ENCODE measurements at places on chromosomes 13 and 19.

DNA sequence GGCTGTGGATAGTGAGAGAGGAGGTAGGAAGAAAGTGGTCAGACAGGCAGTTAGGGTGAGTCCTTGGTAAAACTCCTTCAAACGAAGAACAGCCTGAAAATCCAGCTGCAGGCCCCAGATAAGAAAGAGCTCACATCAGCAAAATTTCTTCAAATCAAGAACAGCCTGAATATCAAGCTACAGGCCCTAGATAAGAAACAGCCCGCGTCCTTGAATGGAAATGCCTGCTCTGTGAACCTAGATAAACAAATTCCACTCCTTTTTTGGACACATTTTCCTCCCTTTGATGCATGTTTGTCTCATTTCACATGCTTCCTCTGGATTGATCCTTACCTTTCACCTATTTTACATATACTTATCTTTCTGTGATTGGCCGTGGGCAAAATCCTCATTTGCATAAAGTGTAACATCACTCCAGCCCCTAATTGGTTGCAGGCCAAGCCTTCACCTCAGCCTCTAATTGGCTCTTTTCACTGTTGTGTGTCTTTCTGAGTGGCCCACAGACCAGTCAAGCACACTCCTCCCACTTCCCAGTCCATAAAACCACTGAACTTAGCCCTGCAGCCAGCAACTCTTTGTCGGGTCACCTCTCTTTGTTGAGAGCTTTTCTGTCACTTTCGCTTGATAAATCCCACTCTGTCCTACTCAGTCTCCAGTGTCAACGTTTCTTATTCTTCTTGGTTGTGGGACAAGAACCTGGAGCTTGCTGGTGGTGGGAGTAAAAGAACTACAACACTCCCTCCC lies 6.0 kb upstream of the SULT2A1 start:
- no peak for DNase-seq

DNA sequence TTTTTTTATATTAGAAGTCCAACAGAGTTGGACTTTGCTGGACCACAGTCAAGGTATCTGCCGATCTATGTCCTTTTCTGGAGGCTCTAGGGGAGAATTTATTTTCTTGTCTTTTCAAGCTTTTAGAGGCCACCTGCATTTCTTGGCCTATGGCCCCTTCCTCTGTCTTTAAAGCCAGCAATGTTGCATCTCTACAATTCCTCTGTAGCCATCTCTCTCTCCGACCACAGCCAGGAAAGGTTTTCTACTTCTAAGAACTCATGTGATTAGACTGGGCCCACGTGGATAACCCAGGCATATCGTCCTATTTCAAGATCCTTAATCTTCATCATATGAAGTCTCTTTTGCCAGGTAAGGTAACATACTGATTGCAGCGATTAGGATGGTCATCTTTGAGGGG lies 43.5 kb upstream of the RGCC start:
- no peak for DNase-seq

DNA sequence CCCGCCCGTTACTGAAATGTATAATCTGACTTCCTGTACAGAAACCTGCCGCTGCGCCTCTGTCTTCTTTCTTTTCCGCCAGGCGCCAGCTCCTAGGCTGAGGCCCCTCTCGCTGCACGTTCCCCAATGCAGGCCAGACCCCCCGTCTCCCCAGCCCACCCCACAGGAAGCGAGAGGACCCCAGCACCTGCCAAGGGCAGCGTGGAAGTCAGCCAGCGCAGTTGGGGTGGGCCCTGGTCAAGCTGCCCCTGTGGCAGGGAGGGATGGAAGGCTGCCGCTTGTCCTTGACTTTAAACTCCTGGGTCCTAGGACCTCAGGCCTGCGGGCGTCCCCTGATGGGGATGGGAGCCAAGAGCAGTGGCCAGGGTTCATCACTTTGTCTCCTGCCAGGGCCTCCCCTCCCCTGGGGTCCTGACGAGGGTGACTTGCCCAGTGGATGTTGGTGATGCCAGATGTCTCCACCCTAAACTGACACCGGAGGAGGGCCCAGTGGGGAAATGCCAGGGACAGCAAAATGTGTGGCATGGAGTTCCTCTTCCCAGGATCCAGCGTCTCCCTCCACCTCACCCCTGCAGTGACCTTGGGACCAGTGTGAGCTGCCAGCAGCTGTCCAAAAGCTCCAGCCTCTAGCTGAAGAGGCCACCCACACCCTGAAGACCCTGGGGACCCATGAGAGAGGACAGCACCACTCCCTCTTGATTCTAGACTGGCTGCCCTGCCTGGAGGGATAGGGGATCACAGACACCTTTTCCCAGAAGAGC lies 8.5 kb upstream of the MARCHF2 start:
- no peak for DNase-seq

DNA sequence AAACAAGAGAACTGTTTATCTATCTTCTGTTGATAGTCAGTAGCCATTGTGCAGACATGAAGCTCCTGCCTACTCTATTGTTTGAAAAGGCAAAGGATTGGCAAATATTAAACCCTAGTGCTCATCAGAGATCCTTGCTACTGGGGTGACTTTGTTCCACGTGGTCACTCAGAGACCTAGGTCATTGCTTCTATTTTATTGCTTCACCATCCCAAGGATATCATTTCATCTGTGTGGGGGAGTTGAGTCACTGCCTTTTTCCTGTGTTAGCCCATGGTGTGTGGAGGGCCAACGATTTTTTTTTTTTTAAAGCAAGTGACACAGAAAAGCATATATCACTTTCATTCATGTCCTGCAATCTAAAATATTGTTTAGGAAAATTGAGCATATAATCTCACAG lies 254.1 kb upstream of the RXFP2 start:
- no peak for DNase-seq

DNA sequence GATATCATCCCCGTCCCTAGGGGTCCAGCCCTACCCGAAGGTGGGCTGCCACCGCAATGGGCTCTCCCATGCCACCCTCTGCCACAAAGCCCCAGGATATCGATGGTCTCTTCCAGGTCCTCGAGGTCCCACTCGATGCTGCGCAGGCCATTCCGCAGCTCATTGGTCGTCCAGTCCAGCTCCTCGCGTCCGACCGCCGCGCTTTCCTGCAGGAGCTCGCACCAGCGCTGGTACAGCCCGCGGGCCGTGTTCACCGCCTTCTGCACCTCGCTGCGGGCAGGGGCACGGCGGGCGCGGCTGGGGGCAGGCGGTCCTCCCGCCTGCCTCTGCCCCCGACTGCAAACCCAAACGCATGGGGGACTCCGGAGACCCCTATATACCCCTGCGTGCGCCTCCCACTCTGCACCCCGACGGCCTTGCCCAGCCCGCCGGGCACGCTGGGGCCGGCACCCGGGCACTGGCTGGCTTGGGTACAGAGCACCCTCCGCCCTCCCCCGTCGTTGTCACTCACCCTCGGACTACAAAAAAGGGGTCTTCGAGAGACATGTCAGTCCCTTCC lies 468 bp downstream of the STX10 start:
- DNase-seq = no peak

DNA sequence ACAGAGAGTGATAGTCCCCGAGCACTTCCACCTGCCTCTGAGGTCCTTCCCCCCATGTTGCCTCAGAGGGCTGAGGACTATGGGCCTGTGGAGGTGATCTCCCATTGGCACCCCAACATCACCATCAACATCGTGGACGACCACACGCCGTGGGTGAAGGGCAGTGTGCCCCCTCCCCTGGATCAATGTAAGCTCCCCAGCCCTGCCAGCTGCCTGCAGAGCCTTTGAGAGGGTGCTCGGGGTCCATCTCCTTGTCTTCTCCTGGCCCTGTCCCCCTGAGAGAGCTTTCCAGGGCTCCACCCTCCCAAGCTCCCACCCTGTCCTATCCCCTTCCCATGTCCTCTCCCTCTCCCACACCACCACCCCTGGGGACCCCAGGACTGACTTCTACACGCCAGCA lies 14.9 kb upstream of the RELB start:
- DNase-seq = no peak

DNA sequence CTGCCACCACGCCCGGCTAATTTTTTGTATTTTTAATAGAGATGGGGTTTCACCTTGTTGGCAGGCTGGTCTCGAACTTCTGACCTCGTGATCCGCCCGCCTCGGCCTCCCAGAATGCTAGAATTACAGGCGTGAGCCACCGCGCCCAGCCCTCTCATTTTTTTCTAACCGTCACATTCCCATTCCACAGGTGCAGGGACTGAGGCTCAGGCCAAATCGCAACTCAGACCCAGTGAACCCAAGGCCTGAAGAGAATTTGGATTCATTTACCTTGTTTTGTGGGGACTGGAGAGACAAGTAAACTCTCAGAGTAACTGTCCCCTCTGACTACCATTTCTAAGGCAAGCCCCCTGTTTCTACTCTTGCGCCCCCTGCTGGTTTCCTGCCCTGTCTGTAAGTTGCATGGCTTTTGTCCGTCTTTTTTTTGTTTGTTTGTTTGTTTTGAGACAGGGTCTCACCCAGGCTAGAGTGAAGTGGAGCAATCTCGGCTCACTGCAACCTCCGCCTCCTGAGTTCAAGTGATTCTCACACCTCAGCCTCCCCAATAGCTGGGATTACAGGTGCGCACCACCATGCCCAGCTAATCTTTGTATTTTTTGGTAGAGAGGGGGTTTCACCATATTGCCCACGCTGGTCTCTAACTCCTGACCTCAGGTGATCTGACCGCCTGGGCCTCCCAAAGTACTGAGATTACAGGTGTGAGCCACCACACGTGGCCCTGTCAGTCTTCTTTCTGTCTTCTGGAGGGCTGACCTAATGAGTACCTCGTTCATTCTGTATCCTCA lies 2.3 kb upstream of the STRN4 start:
- DNase-seq = no peak

DNA sequence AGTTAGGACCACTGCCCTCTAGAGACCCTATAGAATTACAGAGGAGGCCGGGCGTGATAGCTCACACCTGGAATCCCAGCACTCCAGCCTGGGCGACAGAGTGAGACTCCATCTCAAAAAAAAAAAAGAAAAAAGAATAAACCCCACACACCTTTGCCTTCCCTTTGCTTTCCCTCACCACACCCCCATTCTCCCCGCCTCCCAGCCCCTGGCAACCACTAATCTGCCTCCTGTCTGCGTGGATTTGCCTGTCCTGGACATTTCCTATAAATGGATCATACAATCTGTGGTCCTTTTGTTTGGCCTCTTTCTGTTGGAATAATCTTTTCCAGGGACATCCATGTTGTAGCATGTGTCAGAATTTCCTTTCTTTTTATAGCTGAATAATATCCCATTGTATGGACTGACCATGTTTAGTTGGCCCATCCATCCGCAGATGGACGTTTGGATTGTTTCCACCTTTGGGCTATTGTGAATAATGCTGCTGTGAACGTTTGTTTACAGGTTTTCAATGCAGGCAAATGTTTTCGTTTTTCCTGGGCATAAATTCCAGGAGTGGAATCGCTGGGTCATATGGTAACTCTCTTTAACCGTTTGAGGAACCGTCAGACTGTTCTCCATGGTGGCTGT lies 15.3 kb downstream of the NACC1 start:
- no peak for DNase-seq

DNA sequence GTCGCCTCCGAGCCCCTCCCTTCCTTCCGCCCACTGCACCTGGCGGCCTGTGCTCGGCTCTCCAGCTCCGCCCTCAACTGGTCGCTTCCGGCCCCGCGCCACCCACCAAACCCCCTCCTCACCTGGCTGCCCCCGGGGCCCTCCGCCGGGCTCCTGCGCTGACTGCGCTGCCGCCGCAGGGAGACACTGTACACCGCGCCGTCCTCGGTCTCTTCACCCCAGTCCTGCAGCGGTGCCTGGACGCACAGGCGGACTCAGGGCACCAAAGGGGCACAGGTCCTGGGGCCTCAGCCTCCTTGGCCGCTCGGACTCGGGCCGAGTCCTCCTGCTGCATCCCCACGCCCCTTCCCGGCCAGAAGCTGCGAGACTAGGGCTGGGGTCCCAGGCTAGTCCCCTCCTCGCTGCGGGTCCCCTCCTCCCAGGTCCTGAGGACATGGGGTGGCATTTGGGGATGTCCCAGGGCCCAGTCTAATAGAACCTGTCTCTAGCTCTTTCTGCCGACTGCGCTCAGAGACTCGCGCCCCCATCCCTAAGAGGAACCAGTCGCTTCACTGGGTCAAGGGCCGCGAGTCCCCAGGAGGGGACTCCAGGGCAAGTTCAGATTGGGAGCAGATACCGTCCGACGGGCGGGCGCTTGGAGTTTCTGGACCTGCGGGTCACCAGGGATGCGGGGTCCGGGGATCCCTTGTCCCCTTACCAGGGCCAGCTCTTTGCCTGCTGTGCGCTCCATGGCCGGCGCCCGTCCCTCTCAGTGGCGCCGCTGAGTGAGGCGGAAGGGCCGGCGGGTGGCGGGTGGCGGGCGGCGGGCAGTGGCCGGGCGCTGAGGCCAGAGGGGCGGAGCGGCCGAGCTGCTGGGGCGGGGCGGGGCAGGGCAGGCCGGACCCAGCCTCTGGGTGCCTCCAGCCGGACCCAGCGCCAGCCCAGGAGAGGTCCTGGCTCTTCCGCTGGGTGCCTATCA lies at the start of gene RGL3:
Gene RGL3 (minus strand): TSS at position 766 of the 958 bp plus-strand sequence. CDS start 36 bp downstream, at position 730.
- no peak for DNase-seq

DNA sequence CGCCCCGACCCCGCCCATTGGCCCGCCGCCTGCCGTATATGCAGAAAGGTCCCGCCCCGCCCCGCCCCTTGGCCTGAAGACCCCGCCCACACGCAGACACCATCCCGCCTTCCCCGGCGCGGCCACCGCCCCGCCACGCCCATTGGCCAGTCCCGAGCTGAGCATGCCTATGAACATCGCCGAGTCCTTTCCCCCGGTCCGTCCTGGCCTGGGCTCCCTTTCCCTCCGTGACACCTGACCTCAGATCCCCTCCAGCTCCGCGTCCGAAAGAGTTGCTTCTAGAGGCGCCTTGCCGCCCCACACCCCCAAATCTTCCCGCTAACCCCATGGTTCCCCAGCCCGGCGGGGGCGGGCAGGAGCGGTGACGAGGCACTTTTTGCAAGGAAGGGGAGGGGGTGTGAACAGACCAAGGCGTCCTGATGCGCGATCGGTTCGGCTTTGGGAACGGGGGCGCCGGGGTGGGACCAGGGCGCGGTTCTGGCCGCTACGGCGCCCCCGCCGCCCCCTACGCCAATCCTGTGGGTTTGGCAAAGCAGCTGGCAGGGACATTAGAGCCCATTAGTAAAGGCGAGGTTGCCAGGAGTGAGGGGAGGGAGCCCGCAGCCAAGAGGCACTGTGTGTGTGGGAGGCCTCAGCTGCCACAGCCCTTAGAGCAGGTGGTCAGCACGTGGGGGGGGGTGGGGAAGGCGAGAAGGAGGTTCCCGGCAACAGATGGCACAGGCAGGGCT lies 406 bp upstream of the NUMBL start:
- peak; percentile 87 for DNase-seq

DNA sequence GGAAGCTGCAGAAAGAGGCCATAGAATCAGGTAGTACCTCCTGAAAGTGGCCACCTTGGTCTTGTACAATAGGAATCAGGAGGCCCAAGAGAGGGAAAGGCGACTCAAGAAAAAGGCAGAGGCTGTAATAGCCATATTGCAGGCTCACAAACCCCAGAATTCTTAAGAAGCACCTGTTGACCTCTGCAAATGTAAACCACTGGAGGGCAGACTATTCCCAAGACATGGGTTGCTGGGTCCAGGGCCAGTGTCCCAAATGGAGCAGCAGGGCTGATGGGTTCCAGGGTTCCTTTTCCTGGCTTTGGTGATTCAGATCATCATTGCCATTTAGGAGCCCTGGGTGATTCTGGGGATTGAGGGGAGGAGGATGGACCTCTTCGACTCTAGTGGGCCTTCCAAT lies 167.6 kb downstream of the B3GLCT start:
- DNase-seq = no peak
